ENCODE measurements at places on chromosomes 4 and X.

GRCh38 chrX:2284601-2285000 is 216.2 kb downstream of the DHRSX start:
- no peak for DNase-seq

DNA sequence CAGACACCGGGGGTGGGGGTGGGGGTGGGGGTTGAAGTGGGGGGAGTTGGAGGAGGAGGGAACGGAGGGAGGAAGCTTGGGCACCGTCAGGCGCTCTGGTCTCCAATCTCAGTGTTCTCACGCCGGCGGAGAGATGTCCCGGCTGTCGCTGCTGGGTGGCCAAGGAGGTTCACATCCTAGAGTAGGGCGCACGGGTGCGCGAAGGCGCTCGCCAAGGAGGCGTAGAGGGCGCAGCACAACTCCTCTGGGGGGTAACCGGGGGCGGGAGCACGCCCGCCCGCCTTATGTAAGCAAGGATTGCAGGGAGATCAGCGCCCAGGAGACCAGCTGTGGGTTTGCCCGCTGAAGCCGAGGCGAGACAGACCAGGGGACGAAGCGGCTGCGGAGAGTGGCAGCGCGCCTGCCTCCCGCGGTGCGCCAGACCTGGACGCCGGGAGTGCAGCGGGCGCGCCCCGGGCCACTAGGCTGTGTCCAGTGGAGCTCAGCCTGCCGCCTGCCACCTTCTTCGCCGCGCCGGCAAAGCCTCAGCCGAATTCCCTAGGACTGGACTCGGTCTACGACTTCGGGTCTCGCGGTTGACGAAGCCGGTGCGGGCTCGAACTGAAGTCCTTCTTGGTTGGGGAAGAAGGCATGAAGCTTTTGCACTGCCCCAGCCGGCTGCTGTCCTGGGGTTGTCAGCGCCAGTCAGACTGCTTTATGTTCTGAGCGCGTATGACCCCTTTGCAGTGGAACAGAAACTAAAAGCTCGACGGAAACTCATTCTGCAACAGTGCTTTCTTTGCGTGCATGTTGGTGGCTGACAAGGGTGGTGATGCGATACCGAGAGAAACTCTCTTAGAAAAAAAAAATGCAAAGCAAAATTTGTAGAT is 707 bp upstream of the UNC5C start:
- DNase-seq: no peak

- no peak for DNase-seq
Observed at GRCh38 chr4:37528166-37528885, 157.8 kb downstream of the RELL1 start.

GRCh38 chr4:169398316-169398715 is 127.6 kb upstream of the SH3RF1 start:
- DNase-seq: peak; percentile 47

GRCh38 chr4:76687746-76688448 is 210.0 kb downstream of the SOWAHB start:
- DNase-seq: no peak

- no peak for DNase-seq
Observed at GRCh38 chr4:10157478-10158332, 41.1 kb upstream of the WDR1 start.

DNA sequence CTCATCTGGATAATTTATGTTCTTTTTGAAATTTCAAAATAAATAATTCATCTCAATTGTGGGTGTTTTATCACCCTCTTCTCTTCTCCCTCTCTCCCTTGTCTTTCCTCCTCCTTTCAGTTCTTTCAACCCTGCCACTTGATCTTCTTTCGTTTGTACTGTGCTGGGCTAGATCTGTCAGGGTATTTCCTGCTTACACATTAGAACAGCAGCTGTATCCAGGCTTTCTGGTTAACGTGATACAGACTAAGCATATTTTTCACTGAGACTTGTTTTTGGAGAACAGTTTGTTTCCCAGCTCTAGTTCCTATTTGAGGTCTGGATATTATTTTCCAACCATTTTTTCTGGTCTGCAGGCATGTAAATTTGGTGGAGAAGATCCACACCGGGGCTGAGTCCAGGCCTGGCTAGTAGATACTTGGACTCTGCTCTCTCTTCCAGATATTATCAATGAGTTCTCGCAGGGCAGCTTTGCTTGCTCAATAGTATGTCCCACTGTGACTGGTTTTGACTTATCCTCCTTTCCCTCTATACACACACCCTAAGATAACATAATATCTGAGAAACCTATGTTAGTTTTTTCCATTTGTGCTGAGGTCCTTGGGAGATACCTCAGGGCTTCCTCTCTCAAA is 1310.7 kb upstream of the TENM3 start:
- no peak for DNase-seq

GRCh38 chr4:137300776-137301175 is 231.5 kb downstream of the PCDH18 start:
- DNase-seq: no peak

DNA sequence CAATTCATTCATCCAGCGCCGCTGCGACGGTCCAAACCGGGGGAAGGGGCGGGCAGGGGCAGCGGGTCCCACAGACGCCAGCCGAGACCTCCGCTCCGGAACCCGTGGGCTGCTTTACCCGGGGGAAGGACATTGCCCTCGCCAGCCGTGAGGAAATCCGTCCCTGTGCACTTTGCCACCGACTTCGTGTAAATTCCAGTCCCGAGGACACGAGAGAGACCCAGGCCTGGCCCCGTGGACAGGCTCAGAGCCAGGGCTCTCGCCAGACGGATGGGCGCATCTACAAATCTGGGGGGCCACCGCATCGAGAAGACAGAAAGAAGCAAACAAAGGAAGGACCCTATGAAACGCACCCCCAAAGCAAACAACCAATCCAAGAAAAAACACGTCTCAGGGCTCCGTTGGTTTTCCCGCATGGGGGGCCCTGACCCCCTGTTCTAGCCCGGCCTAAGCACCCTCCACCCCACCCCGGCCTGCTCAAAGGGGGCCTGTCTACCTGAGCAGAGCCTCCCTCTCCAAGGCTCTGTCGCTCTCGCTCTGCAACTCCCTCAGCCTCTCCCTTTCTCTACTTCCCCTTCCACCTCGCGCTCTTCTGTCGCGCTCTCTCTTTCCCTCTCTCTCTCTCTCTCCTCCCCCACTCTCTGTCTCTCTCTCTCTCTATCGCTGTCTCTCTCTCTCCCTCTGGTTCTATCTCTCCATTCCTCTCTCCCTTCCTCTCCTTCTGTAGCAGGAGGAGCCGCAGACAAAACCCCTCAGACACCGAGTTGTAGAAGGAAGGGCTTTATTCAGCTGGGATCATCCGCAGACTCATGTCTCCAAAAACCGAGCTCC is 11.3 kb downstream of the FRG2 start:
- DNase-seq: no peak

GRCh38 chrX:1883772-1884171 is 268.9 kb downstream of the ASMT start:
- DNase-seq: no peak
